Fibroblast of lung (primary cell): ENCODE measurements at places on chromosomes 6 and 20.

DNA sequence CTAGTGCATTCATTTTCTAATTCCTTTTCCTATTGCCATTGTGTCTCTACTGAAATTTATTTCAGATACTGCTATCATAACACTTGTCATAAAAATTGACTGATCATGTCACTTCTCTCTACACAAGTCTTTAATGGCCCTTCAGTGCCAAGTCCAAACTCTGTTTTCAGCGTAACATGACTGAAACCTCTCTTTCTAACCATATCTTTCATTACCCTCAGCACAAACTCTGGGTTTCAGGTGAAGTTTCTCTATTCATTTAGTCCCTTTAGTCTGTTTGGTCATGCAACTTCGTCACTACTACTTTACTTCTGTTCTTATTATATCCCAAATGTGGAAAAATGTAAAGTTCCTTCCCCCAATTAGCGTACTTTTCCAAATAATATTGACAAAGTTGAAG is 234.9 kb downstream of the OGFRL1 start:
- H3K27me3 ChIP-seq: no peaks in the 10 kb centered on the region
- H3K36me3 ChIP-seq: no peaks in the 10 kb centered on the region
- DNase-seq: no peak
- H3K4me1 ChIP-seq: no peaks in the 10 kb centered on the region
- H3K4me3 ChIP-seq: no peak overlapping the region
- no peak overlapping the region for H3K27ac ChIP-seq

DNA sequence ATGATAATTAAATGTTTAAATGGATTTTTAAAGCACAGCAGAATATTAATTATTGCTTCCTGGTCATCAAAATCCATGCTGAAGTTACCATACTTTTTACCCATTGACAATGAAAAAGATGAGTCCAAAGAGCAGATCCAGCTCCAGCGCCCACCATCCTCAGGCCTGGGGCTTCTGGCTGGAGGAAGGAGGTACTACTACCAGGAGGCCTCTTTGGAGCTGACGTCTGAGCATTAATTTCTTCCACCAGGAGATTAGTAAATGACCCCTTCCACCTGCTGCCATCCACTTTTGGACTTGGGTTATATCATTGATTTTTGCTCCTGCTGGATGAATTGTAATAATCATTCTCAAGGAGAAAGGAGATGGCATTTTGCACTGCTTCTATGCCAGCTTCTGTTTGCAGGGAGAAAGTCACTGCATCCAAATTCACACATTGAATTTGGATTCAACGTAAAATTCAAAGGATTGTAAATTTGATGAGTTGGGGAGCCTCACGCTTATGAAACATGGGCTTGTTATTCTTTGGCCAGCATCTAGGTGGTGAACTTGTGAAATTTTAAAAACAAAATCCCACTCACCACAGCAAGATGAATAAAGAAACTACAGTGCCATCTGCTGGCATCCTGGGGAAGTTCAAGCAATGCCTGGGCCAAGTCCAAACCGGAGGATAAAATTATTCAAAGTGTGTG is 121.8 kb downstream of the SASH1 start:
- H3K4me3 ChIP-seq: no peak overlapping the region
- H3K36me3 ChIP-seq: no peaks in the 10 kb centered on the region
- H3K27ac ChIP-seq: no peak overlapping the region
- H3K27me3 ChIP-seq: no peaks in the 10 kb centered on the region

DNA sequence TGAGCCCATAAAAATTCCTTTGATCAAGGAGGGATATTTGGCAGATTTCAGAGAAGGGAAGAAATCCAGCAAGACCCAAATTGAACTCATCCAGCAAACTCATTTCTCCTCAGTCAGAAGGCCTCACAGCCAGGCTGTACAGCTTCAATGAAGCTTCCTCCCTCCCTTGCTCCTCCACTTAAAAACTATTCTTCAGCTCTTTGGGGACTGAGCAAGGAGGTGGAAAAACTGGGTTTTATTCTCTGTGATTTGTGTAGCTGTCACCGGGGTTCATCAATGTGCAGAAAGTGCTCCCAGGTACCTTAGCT is 158.7 kb upstream of the ZNF184 start:
- no peaks in the 10 kb centered on the region for H3K27me3 ChIP-seq
- no peak for DNase-seq
- H3K4me1 ChIP-seq: no peaks in the 10 kb centered on the region

DNA sequence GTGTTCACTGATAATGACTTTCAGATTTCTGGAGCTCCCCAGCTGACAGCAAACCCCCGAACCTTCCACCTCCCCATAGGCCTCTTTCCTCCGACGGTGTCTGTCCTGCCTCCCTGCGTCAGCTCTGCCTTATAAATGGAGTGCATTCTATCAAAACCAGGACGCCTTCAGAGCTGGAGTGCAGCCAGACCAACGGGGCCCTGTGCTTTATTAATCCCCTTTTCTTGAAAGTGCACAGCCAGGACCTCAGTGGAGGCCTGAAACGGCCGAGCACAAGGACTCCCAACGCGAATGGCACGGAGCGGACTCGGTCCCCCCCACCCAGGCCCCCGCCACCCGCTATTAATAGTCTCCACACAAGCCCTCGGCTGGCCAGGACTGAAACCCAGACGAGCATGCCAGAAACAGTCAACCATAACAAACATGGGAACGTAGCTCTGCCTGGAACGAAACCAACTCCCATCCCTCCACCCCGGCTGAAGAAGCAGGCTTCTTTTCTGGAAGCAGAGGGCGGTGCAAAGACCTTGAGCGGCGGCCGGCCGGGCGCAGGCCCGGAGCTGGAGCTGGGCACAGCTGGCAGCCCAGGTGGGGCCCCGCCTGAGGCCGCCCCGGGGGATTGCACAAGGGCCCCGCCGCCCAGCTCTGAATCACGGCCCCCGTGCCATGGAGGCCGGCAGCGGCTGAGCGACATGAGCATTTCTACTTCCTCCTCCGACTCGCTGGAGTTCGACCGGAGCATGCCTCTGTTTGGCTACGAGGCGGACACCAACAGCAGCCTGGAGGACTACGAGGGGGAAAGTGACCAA is 42.3 kb upstream of the NAA20 start:
- no peaks in the 10 kb centered on the region for H3K36me3 ChIP-seq
- H3K27me3 ChIP-seq: no peaks in the 10 kb centered on the region
- H3K27ac ChIP-seq: peak overlapping the region; percentile 86
- H3K4me1 ChIP-seq: peaks cover 9% of the 10 kb centered on the region
- H3K4me3 ChIP-seq: peak overlapping the region; percentile 91
- peak; percentile 94 for DNase-seq

DNA sequence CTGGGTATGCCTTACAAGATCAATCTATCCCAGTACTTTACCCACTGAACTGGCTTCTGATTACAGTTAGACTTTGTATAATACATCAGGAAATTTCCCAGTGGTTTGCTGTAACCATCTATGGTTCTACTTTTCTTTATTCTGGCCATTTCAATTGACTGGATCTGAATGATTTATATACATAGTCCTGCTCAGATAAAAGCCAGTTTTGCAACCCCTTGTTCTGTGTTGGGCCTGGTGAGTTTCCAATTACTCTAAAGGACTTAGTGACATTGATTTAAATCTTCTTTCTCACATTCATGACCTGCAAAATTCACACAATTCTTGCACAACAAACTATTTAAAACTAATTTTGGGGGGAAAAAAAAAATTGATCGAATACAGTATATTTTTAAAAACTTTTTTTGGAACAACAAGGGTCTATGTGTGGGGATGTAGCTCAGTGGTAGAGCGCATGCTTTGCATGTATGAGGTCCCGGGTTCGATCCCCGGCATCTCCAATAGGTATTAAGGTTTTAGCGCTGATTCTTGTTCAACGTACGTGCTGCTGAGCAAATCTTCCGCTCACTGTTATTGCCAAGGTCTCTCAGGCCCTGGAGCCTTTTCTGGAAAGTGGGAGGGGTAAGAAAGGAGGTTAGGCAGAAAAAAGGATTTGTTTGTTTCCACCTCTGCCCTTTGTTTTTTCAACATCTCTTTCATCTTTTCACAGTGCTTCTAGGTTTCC is 117.5 kb downstream of the GPX5 start:
- peak; percentile 81 for DNase-seq
- H3K27me3 ChIP-seq: no peaks in the 10 kb centered on the region
- H3K27ac ChIP-seq: no peak overlapping the region
- H3K36me3 ChIP-seq: no peaks in the 10 kb centered on the region
- H3K4me3 ChIP-seq: no peak overlapping the region

- H3K27ac ChIP-seq: no peak overlapping the region
- no peaks in the 10 kb centered on the region for H3K36me3 ChIP-seq
- H3K27me3 ChIP-seq: no peaks in the 10 kb centered on the region
- no peak for DNase-seq
These were observed 48.4 kb upstream of the EZR start for GRCh38 chr6:158867381-158868121.

GRCh38 chr20:18588574-18588933 is 700 bp downstream of the DTD1 start:
- no peaks in the 10 kb centered on the region for H3K27me3 ChIP-seq
- no peak for DNase-seq
- H3K4me3 ChIP-seq: peak overlapping the region; percentile 94
- H3K36me3 ChIP-seq: no peaks in the 10 kb centered on the region
- no peaks in the 10 kb centered on the region for H3K4me1 ChIP-seq
